ENCODE measurements at places on chromosomes 2 and 18.

DNA sequence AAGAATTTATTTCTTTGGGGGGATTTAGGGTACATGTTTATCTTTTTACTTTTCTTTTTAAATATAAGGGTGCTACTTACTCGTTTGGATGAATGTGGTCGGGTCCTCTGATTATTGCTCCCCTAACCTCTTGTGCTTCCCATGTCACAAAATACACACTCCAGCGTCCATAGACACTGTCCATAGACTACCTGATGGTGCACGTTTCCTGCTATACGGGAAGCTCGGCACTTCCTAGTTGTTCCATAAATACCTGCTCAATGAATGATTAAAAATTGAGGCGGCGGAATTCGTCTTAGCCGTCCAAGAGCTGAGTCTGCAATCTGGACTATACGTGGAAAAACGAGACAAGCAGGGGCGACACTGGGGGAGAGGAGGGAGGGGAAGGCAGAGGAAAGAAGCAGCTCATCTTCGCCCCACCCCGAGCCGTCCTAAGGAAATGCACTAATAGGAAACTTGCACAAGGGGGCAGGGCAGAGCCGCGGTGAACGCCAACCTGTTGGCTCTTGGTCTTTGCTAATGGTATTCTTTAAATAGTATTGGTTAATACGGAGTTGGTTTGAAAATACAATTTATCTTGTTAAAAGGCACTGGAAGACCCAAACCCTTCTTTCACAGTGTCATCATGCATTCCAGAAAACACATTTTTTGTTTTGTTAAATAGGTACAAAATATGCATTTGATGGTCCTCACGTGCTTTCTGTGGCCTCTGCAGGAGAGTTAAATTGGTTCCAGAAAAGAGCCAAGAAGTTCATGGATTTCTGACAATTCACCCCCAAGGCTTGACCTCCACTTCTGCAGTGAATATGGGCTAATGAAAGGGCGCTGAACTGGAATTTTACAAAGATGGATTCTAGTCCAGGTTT, 73.0 kb upstream of the KCTD1 start:
- DNase-seq, result no peak

- no peak for DNase-seq
These were observed 22.1 kb upstream of the SERTAD2 start for GRCh38 chr2:64675860-64676259.

GRCh38 chr2:65464604-65465003, 32.2 kb upstream of the SPRED2 start:
- peak; percentile 62 for DNase-seq

GRCh38 chr2:175457895-175458448, 276.5 kb upstream of the ATP5MC3 start:
- no peak for DNase-seq

DNA sequence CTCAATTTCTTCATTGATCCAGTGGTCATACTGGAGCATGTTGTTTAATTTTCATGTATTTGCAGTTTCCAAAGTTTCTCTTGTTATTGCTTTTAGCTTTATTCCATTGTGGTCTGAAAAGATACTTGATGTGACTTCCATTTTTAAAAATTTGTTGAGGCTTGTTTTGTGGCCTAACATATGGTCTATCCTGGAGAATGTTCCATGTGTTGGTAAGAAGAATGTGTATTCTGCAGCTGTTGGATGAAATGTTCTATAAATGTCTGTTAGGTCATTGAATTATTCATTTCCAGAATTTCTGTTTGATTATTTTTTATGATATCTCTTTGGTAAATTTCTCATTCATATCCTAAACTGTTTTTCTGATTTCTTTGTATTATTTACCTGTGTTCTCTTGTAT, 139.8 kb upstream of the THUMPD2 start:
- no peak for DNase-seq

DNA sequence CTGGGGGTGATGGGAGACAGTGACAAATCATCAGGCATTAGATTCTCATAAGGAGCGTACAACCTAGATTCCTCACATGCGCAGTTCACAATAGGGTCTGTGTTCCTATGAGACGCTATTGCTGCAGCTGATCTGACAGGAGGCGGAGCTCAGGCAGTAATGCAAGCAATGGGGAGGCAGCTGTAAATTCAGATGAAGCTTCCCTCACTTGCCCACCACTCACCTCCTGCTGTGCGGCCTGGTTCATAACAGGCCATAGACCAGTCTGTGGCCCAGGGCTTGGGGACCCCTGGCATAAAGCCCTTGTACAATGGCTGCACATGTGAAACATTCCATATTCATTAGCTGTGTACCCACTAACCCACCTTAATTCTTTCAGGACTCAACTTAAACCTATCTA, 18.0 kb downstream of the NMUR1 start:
- DNase-seq, result no peak

- no peak for DNase-seq
These were observed 33.3 kb downstream of the SPP2 start for GRCh38 chr2:234083572-234084348.

DNA sequence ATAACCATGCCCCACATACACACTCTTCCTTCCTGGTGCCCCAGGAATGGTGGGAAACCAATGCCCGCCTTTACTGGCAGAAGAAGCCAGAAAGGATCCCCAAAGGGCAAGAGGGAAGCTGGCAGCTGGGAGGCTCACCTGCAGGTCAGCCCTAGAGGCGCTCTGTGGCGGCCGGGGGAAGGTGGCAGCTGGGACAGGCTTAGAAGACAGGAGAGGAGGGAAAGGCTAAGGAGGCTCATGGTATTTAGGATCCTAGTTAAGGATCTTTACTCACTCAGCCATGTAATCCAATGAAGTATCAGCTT, 23.8 kb downstream of the ADRA2B start:
- DNase-seq, result no peak

- no peak for DNase-seq
These were observed 124.7 kb downstream of the MREG start for GRCh38 chr2:215888680-215889079.

DNA sequence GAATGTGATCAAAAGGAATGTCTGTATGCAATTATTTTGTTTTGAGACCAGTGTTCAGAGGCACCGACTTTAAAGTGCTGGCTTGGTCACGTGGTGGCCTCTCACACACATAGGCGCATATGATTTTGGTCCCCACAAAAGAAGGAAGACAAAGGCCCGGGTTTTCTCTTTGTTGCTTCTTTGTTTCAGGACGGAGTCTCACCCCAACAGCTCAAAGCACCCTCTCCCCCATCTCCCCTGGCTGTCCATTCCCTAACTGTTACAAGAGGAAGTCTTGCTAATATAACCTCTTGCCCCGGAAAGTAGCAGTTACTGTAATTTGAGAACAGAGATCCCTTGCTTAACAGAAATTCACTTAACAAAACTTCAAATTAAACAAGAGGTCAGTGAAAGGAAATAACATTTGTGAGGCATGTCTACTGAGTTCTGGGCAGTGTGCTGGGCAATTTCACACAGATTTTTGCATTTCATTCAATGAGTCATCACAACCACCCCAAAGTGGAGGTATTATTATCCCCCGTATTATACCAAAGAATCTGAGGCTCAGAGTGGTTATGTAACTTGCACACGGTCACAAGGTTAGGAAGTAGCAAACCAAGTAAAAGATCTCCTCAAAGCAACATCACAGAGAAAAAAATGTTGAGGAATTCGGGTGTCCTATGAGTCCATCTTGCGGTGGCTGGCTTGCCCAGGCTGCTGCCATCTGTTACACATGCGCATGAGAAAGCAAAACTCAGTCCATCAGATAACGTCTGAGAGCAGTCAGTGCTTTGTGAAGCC, 75.8 kb downstream of the SDC1 start:
- DNase-seq, result peak; percentile 98

GRCh38 chr2:13770279-13770678, 862.2 kb upstream of the LRATD1 start:
- no peak for DNase-seq

GRCh38 chr2:239512054-239512453, 111.2 kb upstream of the HDAC4 start:
- DNase-seq, result no peak

DNA sequence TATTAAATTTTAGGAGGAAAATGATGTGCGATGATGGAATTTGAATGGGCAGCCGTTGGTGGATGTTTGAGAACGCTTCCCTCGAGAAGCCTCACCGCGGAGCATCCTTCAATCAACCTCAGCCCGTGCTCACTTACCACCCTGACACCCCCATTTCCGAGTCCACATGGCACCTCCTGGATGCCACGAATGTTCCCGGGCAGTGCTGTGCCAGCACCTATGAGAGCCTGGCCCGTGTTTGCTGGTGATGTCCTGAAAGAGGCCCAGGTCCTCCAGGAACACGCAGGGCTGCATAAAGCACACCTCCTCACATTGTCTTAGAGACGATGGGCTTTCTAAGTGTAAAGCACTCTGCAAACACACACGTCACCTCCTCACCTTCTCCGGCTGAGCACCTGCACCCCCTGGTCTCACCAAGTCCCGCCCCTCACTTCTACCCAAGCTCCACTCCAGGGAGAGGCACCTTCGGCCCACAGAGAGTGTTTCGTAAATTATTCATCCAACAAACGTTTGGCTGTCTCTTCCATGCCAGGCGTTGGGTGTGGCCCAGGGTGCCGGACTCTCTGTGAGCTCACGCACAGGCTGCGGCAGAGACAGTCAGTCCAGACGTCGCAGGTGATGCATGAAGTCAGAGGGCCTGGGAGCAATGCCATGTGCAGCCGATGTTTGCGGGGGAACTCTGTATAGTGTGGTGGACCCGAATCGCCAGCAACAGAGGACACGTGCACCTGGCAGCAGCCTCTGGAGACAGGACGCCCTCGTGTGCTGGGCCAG, 150.0 kb downstream of the TPO start:
- no peak for DNase-seq

GRCh38 chr2:173851141-173851641, 114.0 kb downstream of the SP3 start:
- no peak for DNase-seq

- DNase-seq, result no peak
These were observed 28.0 kb downstream of the HPCAL1 start for GRCh38 chr2:10330700-10331026.

- DNase-seq, result no peak
These were observed 4.8 kb downstream of the CCDC195 start for GRCh38 chr2:224711381-224711780.

- no peak for DNase-seq
These were observed 1.5 kb upstream of the SPTBN1 start for GRCh38 chr2:54454548-54455130.

- DNase-seq, result peak; percentile 91
These were observed 1.0 kb downstream of the ACVR1 start for GRCh38 chr2:157874997-157875640.

DNA sequence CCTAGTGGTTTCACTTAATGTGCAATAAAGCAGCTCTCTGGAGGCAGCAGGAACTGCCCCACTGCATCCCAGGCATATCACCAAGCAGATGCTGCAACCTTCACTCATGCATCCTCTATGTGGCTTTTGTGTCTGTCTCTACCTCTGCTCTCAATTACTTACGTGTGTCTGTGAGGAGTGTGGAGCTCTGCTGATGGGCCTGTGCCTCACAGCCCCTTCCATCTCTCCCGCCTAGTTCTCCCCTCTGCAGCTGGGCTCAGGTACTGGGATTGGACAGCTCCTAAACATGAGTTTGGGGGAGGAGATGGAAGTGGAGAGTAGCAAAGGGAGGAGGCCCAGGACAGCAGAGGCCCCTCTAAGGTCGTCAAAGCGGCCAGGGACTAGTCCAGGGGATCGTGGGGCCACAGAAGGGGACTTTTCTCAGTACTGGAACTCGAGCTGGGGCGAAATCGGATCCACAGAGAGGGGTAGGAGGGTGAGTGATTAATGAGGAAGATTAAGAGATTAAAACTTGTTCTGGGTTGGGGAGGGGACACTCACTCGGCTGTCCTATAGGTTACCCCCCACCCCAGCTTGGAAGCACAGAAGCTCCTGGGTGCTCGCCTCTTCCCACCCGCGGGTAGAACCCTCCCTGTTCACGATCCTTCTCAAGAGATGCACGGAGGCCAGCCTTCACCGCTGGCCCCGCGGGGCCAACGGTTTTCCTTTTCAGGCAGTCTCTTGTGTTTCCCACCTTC, 2.1 kb upstream of the LBX2 start:
- no peak for DNase-seq

DNA sequence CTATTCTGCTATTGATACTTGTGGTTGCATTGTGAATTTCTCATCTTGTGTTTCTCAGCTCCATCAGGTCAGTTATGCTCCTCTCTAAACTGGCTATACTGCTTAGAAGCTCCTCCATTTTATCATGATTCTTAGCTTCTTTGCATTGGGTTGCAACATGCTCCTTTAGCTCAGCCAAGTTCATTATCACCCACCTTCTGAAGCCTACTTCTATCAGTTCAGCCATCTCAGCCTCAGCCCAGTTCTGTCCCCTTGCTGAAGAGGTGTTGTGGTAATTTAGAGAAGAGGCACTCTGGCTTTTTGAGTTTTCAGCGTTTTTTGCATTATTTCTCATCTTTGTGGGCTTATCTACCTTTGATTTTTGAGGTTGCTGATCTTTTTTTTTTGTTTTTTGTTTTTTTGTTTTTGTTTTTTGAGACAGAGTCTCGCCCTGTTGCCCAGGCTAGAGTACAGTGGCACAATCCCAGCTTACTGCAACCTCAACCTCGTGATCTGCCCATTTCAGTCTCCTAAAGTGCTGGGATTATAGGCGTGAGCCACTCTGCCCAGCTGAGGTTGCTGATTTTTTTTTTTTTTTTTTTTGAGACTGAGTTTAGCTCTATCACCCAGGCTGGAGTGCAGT, 36.0 kb downstream of the ANKRD12 start:
- DNase-seq, result no peak

GRCh38 chr18:33291539-33291938, 149.0 kb downstream of the CCDC178 start:
- no peak for DNase-seq

GRCh38 chr18:48186131-48186766, 222.9 kb downstream of the ZBTB7C start:
- no peak for DNase-seq

DNA sequence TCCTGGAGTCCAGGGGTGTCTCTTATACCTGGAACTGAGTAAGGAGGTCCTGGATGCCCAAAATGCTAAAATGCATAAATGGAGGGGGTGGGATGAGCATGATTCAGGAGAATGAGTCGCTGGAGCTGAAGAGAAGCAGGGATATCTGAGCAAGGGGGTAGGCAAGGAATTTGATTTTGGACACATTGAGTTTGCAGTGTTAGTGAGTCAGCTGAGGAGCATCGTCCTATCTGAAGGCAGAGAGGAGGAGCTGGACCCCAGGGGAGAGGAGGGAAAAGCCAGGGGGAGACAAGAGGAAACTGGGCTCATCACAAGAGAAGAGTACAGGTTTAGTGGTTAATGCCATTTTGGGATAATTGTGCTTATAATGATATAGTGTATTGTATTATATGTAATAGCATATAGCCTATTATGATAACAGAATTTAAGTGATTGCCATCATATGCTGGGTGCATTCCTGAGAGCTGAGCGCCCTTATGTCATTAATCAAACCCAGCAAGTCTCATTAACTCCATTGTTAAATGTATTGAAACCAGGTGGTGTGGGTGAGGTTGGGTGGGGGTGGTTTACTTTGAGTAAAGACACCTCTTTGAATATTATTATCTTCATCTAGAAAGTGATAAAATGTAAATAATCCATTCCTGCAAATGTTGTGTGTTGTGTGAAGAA, 12.4 kb downstream of the EHD3 start:
- DNase-seq, result no peak

- DNase-seq, result no peak
These were observed 18.9 kb downstream of the PIK3C3 start for GRCh38 chr18:41973983-41974382.

- DNase-seq, result no peak
These were observed 41.8 kb upstream of the OTX1 start for GRCh38 chr2:63008838-63009237.

All from GM04503 (cell line).